ENCODE measurements at places on chromosomes 6 and 20.

DNA sequence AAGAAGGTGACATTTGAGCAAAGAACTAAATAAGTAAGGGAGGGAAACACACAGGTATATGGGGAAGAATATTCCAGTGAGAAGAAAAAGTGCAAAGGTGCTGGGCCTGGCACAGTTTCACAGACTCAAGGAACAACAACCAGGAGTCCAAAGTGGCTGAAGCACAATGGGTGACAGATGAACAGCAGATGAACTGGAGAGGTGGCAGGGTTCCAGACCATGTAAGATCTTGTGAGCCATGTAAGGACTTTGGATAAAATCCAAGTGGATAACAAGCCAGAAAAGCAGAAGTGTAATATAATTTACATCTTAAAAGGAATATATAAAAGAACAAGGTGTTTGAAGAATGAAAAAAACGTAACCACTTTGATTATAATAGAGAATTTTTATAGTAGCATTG, 87.9 kb downstream of the MMS22L start:
- no peak for DNase-seq

- DNase-seq, result no peak
These were observed 1.8 kb downstream of the WRNIP1 start for GRCh38 chr6:2766767-2767656.

DNA sequence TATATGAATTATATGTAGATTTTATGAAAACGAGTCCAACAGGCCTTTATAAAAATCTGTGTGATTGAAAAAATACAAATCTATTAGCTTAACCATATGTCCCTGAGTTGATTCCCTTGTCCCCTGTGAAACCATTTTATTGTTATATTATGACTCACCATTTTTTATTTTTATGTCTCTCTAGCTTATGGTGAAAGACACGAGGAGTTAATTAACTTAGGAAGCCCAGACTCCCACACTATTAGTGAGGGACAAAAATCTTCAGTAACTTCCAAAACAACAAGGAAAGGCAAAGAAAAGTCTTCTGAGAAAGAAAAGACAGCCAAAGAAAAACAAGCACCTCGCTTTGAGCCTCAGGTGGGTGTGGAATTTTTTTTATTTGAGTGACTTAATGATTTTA, 183.1 kb downstream of the ADGB start:
- no peak for DNase-seq

GRCh38 chr6:38169977-38170526, 350.5 kb downstream of the ZFAND3 start:
- DNase-seq, result no peak

GRCh38 chr20:23159947-23160318, 73.8 kb upstream of the CD93 start:
- no peak for DNase-seq

DNA sequence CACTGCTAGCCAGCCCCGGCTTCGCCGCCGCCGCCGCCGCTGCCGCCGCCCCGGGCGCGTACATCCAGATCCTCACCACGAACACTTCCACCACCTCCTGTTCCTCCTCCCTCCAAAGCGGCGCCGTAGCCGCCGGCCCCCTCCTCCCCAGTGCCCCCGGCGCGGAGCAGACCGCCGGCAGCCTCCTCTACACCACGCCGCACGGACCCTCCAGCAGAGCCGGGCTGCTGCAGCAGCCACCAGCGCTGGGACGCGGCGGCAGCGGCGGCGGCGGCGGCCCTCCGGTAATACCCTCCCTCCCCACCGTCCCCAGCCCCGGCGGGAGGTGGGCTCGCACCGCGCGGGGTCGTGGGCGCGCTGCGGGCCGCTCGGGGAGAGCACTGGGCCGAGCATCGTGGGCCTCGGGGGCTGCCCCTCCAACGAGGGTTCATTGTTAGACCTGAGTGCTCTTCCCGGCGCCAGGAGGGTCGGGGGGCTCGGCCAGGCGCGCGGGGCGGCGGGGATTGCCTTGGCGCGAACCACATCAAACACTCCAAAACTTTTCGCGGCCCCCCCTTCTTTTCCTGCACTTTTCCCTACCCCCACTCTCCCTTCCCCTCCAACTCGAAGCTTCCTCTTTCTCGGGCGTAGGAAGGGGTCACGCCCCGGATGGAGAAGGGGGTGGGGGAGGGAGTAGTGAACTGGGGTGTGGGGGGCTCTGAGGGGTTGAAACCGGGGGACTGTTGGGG, 827 bp downstream of the E2F3 start:
- DNase-seq, result peak; percentile 23

GRCh38 chr6:159084493-159085091, 39.8 kb upstream of the TAGAP start:
- DNase-seq, result no peak

- no peak for DNase-seq
These were observed 602.4 kb downstream of the COL12A1 start for GRCh38 chr6:74603322-74604076.

- DNase-seq, result no peak
These were observed 7.0 kb upstream of the NINL start for GRCh38 chr20:25592135-25592852.
